Motor neuron (in vitro differentiated cells): ENCODE measurements at places on chromosomes 11 and 22.

DNA sequence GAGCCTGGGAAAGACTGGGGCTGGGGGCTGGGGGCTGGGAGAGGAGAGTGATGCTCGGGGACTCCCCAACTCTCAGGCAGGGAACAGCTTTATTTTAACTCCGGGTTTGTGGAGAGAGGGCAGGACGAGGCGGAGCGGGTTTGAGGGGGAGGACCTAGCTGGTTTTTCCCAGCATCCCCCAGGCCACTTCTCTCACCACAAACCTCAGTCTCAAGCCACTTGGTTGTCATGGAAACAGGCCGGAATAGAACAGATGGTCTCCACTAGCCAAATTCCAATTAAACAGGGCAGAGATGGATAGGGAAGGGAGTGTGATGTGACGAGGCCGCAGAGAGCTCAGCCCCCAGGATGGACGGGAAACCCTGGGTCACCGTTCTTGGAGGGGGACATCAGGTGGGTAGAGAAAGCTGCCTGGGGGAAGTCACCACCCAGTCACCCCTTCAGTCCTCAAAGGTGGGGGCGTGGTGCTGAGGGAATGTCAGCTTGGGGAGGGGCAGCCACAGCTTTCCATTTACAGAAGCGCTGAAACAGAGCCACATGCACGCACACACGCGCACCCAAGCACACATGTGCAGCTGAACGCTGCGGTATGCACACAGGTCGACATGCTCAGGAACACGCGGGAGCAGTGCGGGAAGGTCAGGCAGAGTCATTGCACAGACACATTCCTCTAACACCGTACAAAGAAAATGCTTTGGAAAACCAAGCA, 19.2 kb downstream of the NECTIN1 start:
- ATAC-seq: peak; percentile 88

DNA sequence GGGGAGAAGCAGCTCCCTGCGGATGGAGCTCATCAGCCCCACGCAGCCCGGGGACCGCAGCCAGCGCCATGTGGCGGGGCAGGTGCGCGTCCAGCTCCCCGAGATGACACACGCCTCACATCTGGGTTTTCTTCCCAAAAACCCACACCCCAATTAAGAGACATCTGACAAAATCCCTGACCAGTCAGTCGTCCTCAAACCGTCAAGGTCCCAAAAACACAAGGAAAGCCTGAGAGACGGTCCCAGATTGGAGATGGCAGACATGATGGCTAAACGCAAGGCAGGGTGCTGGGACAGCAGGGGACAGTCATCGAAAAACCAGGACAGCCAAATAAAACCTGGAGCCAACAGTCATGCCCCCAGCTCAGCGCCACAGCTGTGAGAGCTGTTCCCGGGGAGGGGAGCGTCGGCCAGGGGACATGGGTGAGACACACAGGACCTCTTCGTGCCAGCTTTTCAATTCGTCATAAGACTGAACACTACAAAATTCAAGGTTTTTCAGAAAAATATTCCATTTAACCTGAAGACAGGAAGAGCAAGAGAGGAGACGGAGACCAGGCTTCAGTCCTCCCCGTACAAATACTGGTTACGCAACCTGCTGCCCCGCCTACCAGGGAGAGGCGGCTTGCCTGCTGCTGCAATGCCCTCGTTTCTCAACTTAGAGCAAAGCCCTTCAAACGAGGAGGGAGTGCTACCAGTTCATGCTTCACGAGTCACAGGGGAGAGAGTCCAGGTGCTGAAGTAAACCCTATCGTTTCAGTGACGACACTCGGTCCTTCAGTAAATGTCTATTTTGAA, 10.5 kb downstream of the TOLLIP start:
- peak; percentile 12 for ATAC-seq

- no peak for ATAC-seq
Measured at GRCh38 chr11:85096939-85097338, 530.2 kb downstream of the DLG2 start.

- no peak for ATAC-seq
Measured at GRCh38 chr11:132414451-132414850, 1044.0 kb downstream of the NTM start.
